Stimulated activated CD4-positive, alpha-beta T cell treated with anti-CD3 and anti-CD28 coated beads, Interleukin-2, amount 100 ng/mL, for 24 hours (primary cell): ENCODE measurements at places on chromosomes 4 and X.
A peak's percentile ranks its signal among the peaks of the same experiment; 100 is the strongest.

DNA sequence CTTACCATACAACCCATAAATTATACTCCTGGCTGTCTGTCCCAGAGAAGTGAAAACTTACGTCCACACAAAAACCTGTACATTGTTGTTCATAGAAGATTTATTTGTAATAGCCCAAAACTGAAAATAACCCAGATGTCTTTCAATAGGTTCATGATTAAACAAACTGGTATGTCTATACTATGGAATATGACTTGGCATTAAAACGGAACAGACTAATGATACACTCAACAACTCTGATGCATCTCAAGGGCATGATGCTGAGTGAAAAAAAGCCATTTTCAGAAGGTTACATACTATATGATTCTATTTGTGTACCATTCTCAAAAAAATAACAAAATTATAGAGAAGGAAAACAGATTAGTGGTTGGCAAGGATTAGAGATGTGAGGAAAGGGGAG, 11.6 kb upstream of the MND1 start:
- no peak for DNase-seq

DNA sequence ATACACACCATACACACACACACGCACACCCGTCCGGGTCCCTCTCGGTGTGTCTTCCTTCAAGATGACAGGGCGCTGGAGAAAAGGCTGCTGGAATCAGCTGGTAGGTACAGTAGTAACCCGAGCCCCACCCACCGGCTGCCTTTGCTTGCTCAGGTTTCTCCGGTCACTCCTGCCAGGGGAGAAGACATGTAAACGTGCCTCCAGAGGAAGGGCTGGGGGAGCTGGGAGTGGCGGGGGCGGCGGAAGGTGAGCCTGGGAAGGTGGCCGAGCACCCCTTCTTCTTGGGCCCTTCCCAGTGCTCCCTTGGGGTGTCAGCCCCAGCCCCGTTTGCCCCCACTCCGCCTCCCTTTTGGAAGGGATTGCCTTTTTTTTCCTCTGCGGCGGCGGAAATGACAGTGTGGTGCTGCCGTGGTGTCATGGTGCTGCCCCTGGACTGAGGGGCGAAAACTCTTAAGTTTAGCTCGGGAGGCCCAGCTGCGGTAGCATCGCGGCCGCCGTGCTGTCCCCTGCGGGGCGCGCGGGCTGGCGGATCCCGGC, at the start of gene MID2:
Gene MID2 (plus strand): TSS at position 169 of the 540 bp plus-strand sequence. CDS start 561 bp downstream, outside the sequence.
- peak; percentile 53 for DNase-seq

DNA sequence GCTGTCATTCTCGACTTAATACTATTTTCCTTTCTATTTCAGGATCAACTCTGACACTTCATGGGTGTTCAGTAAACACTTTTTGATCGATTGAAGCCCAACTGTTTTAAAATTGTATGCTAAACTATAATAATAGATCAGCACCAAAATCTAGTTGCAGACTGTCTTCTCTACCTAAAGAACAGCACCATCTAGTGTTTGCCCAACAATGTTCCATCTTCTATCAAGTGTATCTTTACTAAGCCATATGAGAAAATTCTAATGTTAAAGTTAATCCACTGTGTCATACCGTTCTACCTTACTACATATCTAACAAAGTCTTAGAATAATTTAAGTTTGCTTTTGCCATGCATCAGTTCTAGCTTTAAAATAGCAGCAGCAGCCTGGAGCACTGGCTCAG, 113.0 kb upstream of the PRDX4 start:
- DNase-seq, result no peak

- no peak for DNase-seq
Observed at GRCh38 chr4:172826861-172827260, 341.8 kb upstream of the GALNT7 start.

- DNase-seq, result no peak
Observed at GRCh38 chrX:39891781-39892180, 206.0 kb downstream of the BCOR start.

DNA sequence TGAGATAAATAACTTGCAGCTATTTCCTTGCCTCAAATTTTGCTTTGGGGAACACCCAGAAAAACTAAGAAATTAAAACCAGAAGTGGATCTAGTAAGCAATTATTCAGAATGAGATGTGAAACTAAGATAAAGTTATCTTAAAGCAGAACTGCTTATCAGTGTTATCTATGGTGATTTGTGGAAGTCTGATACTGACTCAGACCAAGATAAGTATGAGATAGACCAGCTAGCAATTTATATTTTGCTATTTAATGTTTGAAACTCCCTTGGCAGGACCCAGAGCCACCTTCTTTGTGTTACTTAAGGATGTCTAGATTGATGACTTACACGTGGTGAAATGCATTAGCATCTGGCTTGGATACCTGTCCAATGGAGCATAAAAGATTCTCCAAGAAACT, 368.1 kb downstream of the EPHA5 start:
- DNase-seq, result no peak

- no peak for DNase-seq
Observed at GRCh38 chr4:165604181-165604580, 225.4 kb downstream of the CPE start.

- no peak for DNase-seq
Observed at GRCh38 chr4:55819634-55820033, at the start of gene EXOC1L. TSS of gene EXOC1L (plus strand) at chr4:55819790. CDS start at chr4:55820027, 237 bp downstream.

DNA sequence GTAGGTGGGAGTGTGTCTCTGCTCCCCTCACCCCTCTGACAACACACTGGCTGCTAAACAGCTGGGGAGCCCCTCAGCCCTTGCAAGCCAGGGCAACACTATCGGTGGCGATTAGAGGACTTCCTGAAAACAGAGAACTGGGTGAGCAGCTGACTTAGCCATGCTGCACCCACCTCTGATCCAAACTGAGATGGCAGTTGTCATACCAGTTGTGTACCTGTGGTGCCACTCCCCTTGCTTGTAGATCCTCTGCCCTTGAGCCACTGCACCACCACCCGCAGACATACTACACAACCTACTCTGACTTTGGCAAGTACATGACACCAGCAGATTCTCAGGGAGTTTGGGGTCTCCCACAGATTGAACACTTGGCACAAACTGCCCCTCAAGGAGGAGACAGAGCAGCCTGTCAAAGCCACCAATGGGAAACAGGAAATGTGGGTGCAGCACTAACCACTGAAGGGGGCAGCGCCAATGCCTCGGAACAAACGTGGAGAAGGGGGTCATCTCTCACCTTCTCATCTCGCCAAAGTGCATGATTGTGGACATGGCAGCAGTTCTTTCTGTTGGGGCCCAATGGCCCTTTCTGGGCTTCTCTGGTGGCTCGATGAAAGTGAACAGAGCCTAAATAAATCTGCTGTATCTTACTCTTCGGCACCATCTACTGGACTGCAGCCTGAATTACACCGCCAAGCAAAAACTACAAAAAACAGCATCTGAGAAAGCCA, 119.8 kb downstream of the NEK1 start:
- DNase-seq, result peak; percentile 25

- no peak for DNase-seq
Observed at GRCh38 chrX:132373610-132374009, 115.2 kb downstream of the MBNL3 start.

GRCh38 chr4:121252224-121252806, 88.2 kb upstream of the TNIP3 start:
- DNase-seq, result peak; percentile 66

DNA sequence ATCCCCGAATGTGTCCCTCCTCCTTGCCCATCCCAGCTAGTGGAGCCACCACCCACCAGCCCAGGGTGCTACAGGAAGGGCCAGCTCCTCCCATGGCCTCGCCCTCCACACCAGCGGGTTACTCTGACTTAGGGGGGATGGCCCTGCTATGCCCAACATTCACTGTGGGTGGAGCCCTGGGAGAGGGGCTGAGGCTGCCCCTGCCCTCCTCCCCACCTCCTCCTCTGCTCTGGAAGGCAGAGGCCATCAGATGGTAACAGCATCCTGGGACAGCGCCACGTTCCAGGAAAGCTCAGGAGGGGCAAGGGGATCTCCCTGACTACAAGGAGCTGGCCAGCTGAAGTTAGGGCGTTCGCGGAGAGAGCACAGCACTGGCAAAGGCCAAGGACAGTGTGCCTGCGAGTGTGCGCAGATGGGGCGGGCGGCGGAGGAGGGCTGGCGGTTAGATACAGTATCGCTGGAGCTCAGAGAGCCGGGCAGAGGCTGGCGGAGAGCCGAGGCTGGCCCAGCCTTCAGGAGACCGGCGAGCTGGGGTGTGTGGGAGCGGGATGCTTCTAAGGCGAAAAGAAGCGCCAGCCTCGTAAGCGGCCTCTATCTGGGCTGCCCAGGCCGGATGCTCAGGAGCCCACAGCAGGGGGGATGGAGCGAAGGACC, 1.5 kb downstream of the JAKMIP1 start:
- DNase-seq, result peak; percentile 22

DNA sequence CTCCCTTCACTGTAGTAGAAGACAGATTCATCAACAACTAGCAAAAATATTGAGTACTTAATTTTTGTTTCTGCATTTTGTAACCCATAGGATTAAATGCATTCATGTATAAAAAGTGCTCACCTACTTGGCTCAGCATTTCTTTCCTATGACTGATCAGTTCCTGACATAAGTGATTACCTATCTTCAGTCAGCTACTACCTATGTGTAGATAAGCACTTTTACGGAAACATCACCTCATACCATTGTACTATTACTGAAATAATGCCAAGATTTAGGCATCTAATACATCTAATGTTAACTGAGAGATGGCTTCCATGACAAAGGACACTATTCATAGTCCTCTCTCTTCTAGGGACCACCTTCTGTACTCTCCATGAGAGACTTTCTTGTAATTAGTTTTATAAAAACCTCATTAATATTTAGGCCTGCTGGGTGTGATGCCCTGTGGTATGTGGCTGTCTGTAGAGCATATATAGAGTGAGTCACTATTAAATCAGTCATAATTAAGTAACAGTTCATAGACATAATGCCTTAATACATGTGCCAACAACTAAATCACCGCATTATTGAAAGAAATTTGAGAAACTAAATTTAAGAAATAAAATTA, 147.0 kb downstream of the PDGFC start:
- no peak for DNase-seq

- no peak for DNase-seq
Observed at GRCh38 chr4:147017081-147017480, 71.4 kb upstream of the TTC29 start.

- no peak for DNase-seq
Observed at GRCh38 chr4:113899271-113900070, 80.0 kb downstream of the ARSJ start.

DNA sequence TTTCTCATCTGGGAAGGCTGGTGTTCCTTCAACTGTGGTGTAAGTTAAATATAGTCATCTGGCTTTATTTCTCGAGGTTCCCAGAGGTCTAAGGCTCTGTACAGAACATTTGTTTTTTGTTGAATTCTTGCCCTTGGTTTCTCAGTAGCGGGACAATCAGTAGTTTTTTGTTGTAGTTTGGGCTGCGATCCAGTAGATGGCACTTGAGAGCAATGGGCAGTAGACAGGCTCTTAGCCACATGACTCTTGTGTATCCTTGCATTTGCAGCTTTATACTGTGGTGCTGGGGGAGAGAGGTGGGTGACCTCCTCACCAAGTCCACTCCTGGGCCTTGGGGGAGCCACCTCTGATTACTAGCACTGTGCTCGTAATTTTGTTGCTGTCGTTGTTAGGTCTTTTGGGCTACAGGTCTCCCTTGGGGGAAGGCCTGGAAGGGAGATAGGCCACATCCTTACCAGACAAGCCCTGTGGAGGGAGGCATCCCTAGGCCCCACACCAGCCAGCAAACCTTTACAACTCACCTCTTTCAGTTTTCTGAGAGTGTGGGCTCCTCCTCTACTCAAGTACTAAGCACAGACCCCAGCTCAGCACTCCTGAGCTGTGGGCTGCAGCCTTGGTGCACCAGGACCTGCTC, 8.1 kb downstream of the ETDB start:
- DNase-seq, result peak; percentile 23

- peak; percentile 5 for DNase-seq
Observed at GRCh38 chrX:71053217-71053621, 14.9 kb downstream of the SNX12 start.

DNA sequence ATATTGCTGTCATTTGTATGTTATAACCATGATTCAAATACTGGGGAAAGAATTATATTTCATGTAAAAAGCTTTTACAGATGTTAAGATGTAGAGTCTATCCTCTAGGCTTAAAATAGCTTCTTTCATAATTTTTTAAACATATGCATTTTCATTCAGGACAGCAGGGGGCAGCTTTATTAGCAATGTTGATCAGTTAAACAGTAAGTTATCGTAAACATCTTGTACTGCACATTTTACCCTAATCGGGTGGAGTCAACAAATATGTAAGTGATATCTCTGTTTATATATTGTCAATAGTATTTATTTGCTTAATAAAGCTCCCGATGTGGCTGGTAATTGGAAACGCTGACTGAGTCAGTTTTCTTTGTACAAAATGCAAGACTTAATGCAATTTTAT, 142.5 kb upstream of the MED14 start:
- no peak for DNase-seq

- DNase-seq, result no peak
Observed at GRCh38 chrX:153684467-153685155, 3.1 kb upstream of the SLC6A8 start.

DNA sequence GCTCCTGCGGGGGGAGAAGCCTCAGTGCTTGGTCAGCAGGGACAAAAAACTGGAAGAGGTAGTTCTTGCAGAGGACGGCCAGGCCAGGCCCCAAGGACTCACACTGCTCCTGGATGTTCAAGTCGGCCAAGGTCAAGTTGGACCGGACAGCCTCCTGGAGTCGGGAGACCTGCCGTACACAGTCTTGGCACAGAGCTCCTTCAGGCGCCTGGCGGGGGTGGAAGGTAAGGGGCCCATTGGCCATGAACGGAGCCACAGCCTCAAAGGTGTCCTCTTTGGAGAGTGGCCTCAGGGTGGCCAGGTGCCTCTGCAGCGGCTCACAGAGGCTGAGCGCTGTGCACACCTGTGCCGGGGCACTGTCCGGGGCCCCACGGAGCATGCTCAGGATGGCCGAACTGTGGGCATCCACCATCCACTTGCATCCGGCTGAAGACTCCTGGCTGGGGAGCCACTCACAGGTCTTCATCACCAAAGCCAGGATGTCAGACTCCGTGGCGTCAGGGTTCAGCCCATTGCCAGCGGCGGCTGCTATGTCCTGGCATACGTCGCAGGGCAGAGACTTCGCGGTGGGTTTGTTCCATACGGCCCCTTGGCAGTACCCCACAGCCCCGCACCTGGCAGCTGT, 477 bp downstream of the PSAPL1 start:
- no peak for DNase-seq

- no peak for DNase-seq
Observed at GRCh38 chrX:118074196-118074595, 42.4 kb downstream of the KLHL13 start.

- no peak for DNase-seq
Observed at GRCh38 chr4:180234730-180235129, 2008.5 kb upstream of the TENM3 start.
